ENCODE measurements at places on chromosomes 2 and 18.

GRCh38 chr2:241125626-241126025, 23.5 kb upstream of the MTERF4 start:
- no peak for DNase-seq

GRCh38 chr2:195674491-195675221, 17.6 kb downstream of the SLC39A10 start:
- peak; percentile 28 for DNase-seq

- DNase-seq = peak; percentile 51
Observed at GRCh38 chr2:161223139-161223732, 63.0 kb downstream of the TANK start.

DNA sequence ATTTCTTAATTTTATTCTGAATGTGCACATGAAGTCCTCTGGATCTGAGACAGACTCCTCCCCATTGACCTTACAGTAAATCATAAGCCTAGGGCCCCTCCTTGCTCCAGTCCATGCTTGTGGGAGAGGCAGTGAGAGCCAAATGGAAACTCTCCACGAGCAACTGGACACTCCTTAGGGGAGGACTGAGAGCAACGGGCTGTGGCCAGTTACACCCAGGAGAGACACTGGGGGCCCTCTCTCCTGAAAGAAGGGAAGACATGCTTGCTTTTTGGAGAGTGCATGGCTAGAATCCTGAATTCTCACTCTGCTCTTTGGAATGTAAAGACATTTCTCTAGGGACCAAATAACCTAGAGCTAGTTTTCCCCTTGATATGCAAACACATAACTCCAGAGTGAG, 49.0 kb upstream of the BIN1 start:
- DNase-seq = peak; percentile 50

DNA sequence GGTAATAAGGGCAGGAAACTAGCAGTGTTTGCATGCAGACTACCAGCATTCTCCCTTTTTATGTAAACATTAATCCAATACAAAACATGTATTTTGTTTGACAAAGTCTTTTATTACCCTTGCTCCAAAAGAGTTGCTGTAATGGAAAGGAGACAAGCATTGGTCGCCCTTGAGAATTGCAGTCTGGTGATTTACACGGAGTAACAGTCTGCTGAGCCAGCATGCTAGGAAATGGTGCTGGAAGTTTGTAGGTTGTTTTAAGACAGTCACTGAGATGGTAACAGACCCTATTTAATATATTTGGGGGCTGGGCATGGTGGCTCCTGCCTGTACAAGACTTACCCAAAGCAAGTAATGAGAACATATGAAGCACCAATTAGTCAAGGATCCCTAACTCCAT, 2.8 kb upstream of the PRKCE start:
- DNase-seq = no peak

All from EH (cell line).